SJSA1 (cell line): ENCODE measurements at places on chromosomes 11 and 22. TPM values are rescaled to one million over a fixed set of nuclear protein-coding genes. Genes with fewer than 3 reads are reported as not detected.

Gene RFPL1
- not detected in 2 replicates for total RNA-seq

Gene KCNJ5
- total RNA-seq = not detected in 2 replicates

Gene TRIM66
- 0.63 and 3.1 TPM in 2 replicates for total RNA-seq

Gene NUCB2
- total RNA-seq = 129 and 143 TPM in 2 replicates

Gene FADS1
- total RNA-seq = 46.7 and 61.5 TPM in 2 replicates

Gene SART1
- 172 and 186 TPM in 2 replicates for total RNA-seq

Gene PACS1
- total RNA-seq = 28.5 and 37.1 TPM in 2 replicates

Gene USP2
- total RNA-seq = 0.21 TPM in 1 of 2 replicates, not detected in the other

Gene SLC37A2
- 0.18 and 0.31 TPM in 2 replicates for total RNA-seq

Gene BIK
- 1.4 and 2.2 TPM in 2 replicates for total RNA-seq

Gene FERMT3
- 0.84 TPM in 1 of 2 replicates, not detected in the other for total RNA-seq

Gene VWCE
- 0.03 and 0.26 TPM in 2 replicates for total RNA-seq

Gene APOL4
- 0.08 TPM in 1 of 2 replicates, not detected in the other for total RNA-seq

Gene TRIM48
- total RNA-seq = not detected in 2 replicates

Gene RAB39A
- total RNA-seq = not detected in 2 replicates

Gene NDUFA6
- total RNA-seq = 114 and 245 TPM in 2 replicates

Gene VSIG10L2
- total RNA-seq = not detected in 2 replicates

Gene PRR5L
- 41.3 and 43.0 TPM in 2 replicates for total RNA-seq

Gene MFRP
- not detected in 2 replicates for total RNA-seq

Gene MMP7
- total RNA-seq = 0.34 TPM in 1 of 2 replicates, not detected in the other

Gene CFAP68
- total RNA-seq = 1.7 and 8.6 TPM in 2 replicates

Gene CNIH2
- total RNA-seq = 2.8 and 6.2 TPM in 2 replicates

Gene SLC5A1
- not detected in 2 replicates for total RNA-seq

Gene OR51A2
- not detected in 2 replicates for total RNA-seq

Gene CRACR2B
- not detected in 2 replicates for total RNA-seq

Gene OR52N4
- total RNA-seq = not detected in 2 replicates

Gene NXPE2
- total RNA-seq = 0.29 TPM in 1 of 2 replicates, not detected in the other

Gene MOV10L1
- total RNA-seq = 0.97 and 1.7 TPM in 2 replicates
